ENCODE measurements at places on chromosomes 1 and 21. TPM values are rescaled to one million over a fixed set of nuclear protein-coding genes. Genes with fewer than 3 reads are reported as not detected.

The ADAMTS5 gene
- 0.14 TPM for total RNA-seq

GRCh38 chr1:229941160-229941559 lies 125.9 kb upstream of the GALNT2 start:
- DNase-seq, result no peak

The CCDC17 gene
- total RNA-seq, result 1.3 TPM

- no peak for DNase-seq
Observed at GRCh38 chr1:206556047-206556749, 48.9 kb downstream of the RASSF5 start.
